Anterior cingulate cortex (tissue), 58 donors: ENCODE measurements at places on chromosomes 12 and 14.
A peak's percentile ranks its signal among the peaks of the same experiment; 100 is the strongest.

DNA sequence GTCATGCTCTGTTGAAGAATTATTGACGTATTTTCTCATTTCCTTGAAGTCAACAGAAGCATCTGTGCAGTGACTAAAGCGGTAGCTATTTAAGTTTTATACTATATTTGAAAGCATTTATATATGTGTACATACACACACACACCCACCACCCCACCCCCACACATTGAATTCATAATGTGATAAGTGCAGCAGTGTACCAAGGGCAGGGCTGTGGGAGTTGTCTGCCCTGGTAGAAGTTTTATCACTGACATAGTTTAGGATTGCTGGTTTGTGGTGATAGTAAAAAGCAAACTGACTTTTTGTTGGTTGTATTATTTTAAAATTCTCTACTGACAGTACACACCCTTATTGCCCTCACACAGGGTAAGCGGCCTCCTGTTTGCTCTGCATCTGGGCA is 39.1 kb downstream of the GAS2L3 start:
- DNase-seq, result no peak

GRCh38 chr12:132186857-132187620 is 42.8 kb downstream of the NOC4L start:
- DNase-seq, result no peak

- no peak for DNase-seq
These were observed at the start of gene HOXC13 for GRCh38 chr12:53938326-53939140. HOXC13 (plus strand) TSS chr12:53938831; CDS start chr12:53938907, 76 bp downstream.

GRCh38 chr12:83335748-83336147 is 649.0 kb downstream of the TMTC2 start:
- no peak for DNase-seq

GRCh38 chr14:31243860-31244259 is 36.3 kb upstream of the HECTD1 start:
- no peak for DNase-seq

GRCh38 chr14:106511006-106511799 is 984.8 kb downstream of the TMEM121 start:
- no peak for DNase-seq

DNA sequence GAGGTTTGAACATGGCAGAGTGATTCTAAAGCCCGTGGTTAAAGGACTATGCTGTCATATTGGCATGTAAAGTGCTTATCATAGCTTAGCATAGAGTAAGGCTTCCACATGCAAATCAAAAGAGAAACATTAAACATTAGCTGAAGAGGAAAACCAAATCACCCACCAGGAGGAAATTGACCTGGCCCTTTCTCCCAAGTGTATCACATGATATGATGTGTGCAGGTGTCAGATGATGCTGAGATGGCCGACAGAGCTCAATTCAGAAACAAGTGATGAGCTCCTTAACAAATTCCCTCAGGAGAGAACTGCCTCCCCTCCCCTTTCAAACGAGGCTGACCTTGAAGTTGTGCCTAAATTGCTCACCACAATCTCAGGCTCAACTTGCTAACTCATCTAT is 217.1 kb upstream of the BTG1 start:
- DNase-seq, result no peak

- no peak for DNase-seq
These were observed 14.8 kb downstream of the KMT5A start for GRCh38 chr12:123398550-123399254.

DNA sequence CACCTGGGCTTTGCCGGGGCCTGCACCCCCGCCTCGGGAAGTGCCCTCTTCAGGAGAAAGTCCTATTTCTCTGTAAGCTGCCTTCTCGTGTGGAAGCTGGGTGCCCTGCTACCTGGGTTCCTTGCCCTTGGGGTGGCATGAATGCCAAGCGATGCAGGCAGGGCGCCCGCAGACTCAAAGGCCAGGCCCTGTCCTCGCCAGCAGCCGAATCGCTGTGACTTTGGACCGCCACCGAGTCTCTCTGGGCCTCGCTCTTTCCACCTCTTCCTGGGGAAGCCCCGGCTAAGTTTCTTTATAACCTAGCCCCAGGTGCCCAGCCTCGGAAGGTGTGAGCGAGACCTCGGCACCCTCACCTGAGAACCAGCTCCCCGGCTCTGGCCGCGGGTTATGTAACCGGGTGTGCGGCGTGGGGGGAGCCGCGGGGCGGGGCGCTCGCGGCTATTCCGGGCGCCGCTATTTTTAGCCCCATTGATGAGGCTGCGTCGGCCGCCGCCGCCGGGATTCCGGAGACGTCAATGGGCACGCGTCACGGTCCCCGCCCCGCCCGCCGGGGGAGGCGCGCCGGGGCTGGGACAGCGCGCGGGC is 14.6 kb upstream of the NR4A1 start:
- DNase-seq, result peak; percentile 78
